ENCODE measurements at places on chromosomes 6 and 20.

- DNase-seq: no peak
Observed at GRCh38 chr6:154430481-154430919, 73.9 kb upstream of the IPCEF1 start.

DNA sequence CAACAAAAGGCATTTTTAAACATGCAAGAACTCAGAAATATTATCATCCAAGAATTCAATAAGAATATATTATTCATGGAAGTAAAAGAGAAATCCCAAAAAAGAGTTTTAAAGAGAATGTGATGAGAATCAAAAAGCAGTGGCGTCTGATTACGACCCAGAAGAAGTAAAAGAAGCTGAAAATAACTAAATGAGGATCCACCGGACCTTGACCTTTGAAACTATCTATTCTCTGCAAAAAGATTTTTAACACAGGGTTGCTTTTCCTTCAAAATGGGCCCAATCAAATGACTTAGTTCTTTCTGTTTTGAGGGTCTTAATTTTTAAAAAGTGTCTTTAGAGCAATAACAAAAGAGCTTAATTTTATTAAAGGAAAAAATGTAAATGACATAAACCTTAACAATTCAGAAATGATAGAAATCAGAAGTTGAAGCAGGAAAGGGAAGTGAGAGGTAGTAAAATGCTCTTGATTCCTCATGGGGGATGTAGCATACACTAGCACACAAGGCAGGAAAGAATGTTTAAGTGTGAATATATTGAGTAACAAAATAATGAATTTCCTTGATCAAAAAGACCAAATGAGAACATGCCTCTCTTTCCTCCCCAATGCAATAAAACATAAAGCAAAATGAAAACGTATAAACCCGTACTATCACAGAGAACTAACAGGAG lies 223.1 kb upstream of the PRDM1 start:
- no peak for DNase-seq

- no peak for DNase-seq
Observed at GRCh38 chr6:106539936-106540335, 89.4 kb downstream of the RTN4IP1 start.

DNA sequence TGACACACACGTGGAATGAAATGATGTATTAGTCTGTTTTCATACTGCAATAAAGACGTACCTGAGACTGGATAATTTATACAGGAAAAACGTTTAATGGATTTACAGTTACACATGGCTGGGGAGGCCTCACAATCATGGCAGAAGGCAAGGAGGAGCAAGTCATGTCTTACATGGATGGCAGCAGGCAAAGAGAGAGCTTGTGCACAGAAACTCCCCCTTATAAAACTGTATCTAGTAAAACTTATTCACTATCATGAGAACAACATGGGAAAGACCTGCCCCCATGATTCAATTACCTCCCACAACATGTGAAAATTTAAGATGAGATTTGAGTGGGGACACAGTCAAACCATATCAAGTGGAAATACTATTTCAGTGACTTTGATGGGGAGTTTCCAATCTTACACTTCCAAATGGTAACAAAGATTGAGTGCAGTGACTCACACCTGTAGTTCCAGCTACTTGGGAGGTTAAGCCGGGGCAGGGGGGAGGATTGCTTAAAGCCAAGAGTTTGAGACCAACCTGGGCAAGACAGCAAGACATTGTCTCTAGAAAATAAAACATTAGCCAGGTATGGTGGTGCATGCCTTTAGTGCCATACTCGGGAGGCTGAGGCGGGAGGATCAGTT lies 8.2 kb upstream of the LY86 start:
- no peak for DNase-seq

- DNase-seq: no peak
Observed at GRCh38 chr6:120496661-120497060, 837.6 kb downstream of the TBC1D32 start.

DNA sequence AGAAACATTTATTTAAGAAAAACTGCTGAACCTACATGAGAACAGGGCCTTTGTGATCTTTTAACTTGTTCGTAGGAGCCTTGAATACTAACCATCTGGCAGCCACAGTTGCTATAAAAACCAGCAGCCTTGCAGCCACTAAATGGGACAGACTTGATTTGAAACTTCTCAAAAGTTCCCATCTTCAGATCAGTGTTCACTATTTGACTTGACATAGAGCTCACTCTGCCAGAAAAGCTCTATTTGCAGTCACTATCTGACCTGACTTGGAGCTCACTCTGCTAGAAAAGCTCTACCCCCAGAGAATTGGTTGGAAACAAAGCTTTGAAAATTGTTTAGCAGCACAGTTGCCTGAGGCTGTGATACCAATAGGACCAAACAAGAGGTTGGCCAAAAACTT lies 119.3 kb upstream of the F13A1 start:
- DNase-seq: no peak

DNA sequence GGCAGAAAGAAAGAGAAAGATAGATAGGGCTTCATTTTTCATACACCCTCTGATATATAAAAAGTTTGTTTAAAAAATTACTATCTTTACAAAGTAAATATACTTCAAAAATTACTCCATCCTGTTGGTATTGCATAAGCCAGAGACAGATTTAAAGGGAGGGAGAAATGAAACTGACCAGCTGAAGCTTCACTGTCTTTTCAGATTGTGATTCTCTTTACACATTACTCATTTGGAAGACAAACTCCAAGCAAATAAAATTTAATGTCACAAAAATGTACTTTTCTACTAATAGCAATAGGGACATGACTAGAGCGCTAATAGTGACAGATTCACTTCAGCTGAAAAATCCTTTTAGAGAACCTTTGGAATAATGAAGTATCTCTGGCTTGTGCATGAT lies 38.6 kb upstream of the MARCKS start:
- no peak for DNase-seq

GRCh38 chr20:63416631-63417030 lies 55.5 kb upstream of the CHRNA4 start:
- DNase-seq: no peak

DNA sequence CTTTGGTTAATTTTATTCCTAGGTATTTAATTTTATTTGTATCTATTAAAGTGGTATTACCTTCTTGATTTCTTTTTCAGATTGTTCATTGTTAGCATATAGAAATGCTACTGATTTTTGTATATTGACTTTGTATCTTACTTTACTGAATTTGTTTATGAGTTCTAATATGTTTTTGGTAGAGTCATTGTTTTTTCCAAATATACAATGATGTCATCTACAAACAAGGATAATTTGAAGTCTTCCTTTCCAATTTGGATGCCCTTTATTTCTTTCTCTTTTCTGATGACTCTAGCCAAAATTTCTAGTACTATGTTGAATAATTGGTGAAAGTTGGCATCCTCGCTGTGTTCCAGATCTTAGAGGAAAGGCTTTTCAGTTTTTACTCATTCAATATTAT lies 43.0 kb upstream of the HMGCLL1 start:
- no peak for DNase-seq
